ENCODE measurements at places on chromosomes 1 and 21.
A peak's percentile ranks its signal among the peaks of the same experiment; 100 is the strongest.

GRCh38 chr1:93687542-93687941, 5.9 kb upstream of the BCAR3 start:
- no peak for DNase-seq

GRCh38 chr1:207968521-207969009, 57.6 kb upstream of the CD34 start:
- no peak for DNase-seq

GRCh38 chr1:2346691-2347408, 44.5 kb downstream of the MORN1 start:
- no peak for DNase-seq

DNA sequence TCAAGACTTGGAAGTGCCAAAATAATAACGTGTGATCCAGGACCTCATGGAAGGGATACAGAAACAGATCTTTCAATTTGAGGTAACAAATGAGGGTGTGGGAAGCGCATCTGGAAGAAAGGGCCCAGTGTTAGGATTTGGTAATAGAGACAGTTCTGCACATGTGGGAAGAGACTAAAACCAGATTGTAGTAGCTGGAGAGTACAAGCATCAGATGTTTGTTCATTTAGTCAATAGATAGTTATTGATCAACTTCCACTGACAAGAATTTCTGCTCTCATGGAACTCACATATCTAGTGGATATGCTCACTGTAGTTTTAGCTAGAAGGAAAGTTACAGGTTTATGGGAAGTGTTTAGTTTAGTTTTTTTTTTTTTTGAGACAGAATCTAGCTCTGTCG, 153.6 kb downstream of the TLR5 start:
- no peak for DNase-seq

DNA sequence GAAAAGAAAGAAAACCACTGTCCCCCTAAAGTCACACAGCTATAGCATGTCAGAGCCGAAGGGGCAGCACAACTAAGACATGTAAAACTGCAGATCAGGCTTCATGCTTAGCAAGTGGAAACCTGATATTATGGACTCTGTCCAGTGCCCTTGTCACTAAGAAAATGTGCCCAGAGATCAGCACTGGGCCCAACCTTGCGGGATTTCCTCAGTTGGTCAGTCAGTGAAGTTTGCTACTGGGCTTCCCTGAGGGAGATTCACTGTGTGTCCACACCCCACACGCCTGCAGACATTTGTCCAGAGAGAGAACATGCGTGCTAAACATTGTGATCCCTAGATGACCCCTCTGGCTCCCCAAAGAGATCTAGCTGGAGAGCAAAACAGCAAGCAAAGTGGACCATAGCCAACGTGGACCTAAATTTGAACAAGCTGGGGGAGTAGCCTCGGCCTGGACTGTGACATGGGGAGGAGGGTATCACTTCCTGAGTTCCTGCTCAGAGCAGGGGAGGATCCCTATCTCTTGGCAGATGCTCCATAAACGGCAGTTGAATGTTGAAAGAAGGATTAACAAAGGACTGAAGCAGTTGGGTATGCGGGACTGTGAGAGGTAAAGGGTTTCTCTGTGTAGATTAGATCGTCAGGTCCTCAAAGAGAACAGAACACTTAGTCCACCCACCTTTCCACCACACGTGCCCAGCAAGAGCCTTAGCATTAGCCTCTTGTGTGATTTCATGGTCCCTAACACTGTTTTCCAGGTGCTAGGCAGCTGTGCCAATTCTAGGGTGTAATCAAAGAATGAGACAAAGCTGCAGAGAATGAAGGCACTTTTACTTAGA, 53.6 kb downstream of the GLUL start:
- no peak for DNase-seq

- no peak for DNase-seq
These were observed 28.4 kb downstream of the HSPA13 start for GRCh38 chr21:14354515-14354914.

GRCh38 chr1:230632273-230632873, 9.9 kb upstream of the COG2 start:
- peak; percentile 37 for DNase-seq

GRCh38 chr1:172472495-172472894, 28.6 kb upstream of the PIGC start:
- no peak for DNase-seq

GRCh38 chr1:157081707-157082106, 17.9 kb downstream of the ETV3L start:
- DNase-seq = no peak

DNA sequence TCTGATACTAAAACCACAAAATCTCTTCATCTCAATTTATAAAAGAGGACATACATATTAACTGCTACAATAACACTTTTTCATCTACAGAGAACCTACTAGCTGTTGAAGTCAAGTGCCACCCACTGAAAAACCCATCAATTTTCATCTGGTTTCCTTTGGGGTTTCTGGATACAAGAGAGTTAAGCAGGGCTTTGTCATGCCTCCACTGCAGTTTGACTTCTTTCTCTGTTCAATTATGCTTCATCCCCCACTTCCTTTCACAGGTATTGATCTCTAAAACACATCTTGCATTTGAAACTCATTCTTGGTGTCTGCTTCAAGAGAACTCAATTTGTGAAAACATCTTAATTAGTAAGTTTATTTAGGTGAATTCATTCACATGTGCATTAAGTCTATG, 60.5 kb upstream of the ANGPTL3 start:
- no peak for DNase-seq

GRCh38 chr1:121595089-121595488, 410.3 kb downstream of the SRGAP2C start:
- DNase-seq = no peak

DNA sequence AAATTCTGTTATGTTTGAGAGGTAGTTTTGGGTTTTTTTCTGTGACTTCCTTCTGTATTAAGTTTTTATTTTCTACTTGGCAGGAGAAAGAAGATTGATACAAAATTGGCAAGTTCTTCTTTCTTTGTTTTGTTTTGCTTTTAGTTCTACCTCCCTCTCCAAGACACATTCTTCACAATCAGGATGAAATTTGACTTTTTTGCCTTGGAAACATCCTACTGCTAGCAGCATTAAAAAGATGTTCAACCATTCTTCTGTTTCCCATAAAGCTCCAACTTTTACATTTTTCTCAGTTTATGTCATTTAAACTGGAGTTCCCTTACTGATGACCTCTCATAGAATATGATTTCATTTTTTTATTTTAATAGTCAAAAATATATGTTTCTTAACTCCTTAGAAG, 234.8 kb downstream of the NCAM2 start:
- DNase-seq = no peak

All from RWPE1 (cell line).